ENCODE measurements at places on chromosomes 3 and 15. TPM values are rescaled to one million over a fixed set of nuclear protein-coding genes. Genes with fewer than 3 reads are reported as not detected.

Gene SAMD7
- total RNA-seq, result not detected

Gene MOBP
- not detected for total RNA-seq

Gene AADACL2
- not detected for total RNA-seq

Gene CCDC50
- 26.0 TPM for total RNA-seq

Gene LSM3
- total RNA-seq, result 20.4 TPM

Gene IQCH
- total RNA-seq, result 2.4 TPM

Gene PLOD2
- 142 TPM for total RNA-seq

Measured in A549 treated with ZK216348 at 1 μM for 4 hours (cell line).